ENCODE measurements at places on chromosomes 2 and 18. TPM values are rescaled to one million over a fixed set of nuclear protein-coding genes. Genes with fewer than 3 reads are reported as not detected.

DNA sequence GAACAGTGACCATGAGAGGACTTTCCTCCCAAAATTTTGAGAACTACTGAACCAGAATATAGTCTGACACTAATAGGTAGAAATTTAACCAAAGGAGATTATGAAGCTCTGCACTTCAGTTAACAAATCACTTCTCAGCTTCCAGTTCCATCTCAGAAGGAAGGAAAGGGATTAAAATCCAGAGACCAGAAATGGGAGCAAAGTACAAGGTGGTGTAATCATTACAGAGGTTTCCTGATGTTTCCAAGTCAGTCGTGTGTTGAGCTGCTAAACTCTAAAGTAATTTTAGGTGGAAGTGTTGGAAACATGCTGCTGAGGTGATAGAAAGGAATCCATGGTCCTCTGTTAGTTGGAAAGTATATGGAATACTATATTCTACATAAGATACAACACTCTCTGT, 10.8 kb downstream of the TYMS start:
- H3K27ac ChIP-seq, result no peak overlapping the region
- DNase-seq, result no peak
- no peaks in the 10 kb centered on the region for H3K4me1 ChIP-seq
- H3K36me3 ChIP-seq, result peaks cover 15% of the 10 kb centered on the region
- H3K27me3 ChIP-seq, result no peaks in the 10 kb centered on the region
- H3K4me3 ChIP-seq, result no peak overlapping the region

Gene SPDYA
- 1.2 TPM for polyA plus RNA-seq

Gene DHX57
- 10.5 TPM for polyA plus RNA-seq

DNA sequence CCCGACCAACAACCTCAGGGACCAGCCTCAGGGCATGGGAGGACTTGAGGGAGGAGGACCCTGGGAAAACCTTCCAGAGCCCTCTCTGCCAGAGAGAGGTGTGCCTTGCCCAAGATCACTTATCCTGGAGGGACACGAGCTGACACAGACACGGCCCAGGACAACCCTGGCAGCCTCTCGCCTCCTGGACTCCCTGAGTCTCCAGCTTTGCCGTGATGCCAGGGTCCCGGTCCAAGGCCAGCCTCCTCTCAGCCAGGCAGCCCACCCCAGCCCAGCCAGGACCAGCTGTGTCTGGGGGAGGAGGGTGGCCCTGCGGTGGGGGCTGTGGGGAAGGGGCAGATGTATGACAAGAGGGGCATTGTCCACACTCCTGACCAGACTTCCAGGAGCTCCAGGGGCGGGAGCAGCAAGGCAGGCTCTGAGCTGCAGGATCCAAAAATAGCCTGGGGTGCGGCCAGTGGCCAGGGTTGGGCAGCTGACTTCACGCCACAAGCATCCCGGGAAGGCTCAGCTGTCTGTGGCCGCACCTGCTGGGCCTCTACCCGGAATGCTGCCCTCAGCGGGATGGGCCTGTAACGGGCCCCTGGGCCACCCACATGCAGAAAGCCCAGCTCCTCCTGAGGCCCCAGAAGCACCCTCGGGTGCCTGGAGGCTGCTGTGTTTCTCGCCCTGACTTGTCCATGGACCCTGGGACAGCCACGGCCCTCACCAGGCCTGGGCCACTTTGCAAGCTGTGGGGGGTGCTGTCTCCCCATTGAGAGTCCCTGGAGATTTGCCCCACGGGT, 65.5 kb upstream of the GPC1 start:
- H3K36me3 ChIP-seq, result no peaks in the 10 kb centered on the region
- peak; percentile 94 for DNase-seq
- H3K4me3 ChIP-seq, result 0 out of 2 replicates have a peak overlapping the region, but pooled peaks have one; percentile 36
- no peaks in the 10 kb centered on the region for H3K27me3 ChIP-seq
- H3K27ac ChIP-seq, result peak overlapping the region; percentile 72

DNA sequence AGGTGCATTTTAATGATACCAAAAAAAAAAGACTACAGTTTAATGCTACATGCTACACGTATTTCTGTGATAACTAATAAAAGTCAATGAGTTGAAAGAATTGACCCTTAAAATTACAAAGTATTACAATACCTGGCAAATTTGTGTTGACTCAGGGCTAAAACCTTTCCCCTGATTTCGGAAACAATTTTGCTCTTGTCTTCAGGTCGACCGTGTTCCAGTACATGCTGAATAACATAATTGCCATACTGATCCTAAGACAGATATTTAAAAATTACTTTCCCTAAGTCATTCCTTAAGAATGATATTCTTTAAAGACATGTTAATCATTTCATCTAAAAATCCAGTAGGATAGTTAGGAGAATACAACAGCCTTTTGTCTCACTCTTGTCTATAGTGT, 29.8 kb upstream of the SDC1 start:
- no peak for DNase-seq
- H3K4me3 ChIP-seq, result no peak overlapping the region
- no peaks in the 10 kb centered on the region for H3K27me3 ChIP-seq

Gene IL36G
- polyA plus RNA-seq, result not detected

GRCh38 chr2:73451263-73451972, 65.8 kb downstream of the ALMS1 start:
- H3K27ac ChIP-seq, result no peak overlapping the region
- H3K36me3 ChIP-seq, result peaks cover 10% of the 10 kb centered on the region
- no peaks in the 10 kb centered on the region for H3K4me1 ChIP-seq
- H3K27me3 ChIP-seq, result no peaks in the 10 kb centered on the region
- no peak for DNase-seq
- no peak overlapping the region for H3K4me3 ChIP-seq

Gene C2orf49
- 13.6 TPM for polyA plus RNA-seq

DNA sequence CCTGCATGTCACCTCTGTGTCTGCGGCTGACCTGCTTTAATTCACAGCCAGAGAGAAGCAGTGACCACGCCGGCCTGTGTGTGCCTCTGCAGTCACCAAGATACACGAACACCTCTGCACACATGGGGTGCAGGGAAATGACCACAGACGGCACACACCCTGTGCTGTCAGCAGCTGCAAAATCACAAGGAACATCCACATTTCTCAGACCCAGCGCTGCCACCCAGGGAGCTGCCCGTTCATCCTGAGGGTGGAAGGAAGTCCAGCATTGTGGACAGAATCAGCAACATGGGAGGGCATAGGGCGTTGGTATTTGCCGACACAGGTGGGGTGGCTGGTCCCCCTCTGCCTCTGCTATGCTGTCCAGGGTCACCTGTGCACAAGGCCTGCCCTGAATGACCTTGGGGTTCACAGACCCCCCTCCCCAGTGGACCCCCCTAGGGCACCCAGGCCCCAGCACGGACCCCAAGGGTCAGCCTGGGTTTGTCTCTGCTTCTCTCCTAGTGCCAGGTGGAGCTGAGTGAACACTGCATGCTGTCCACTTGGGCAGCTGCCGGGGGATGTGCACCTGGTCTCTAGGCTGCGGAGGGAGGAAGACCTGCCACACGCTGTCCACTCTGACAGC, 107.4 kb downstream of the PXDN start:
- no peaks in the 10 kb centered on the region for H3K27me3 ChIP-seq
- H3K4me3 ChIP-seq, result no peak overlapping the region
- no peak overlapping the region for H3K27ac ChIP-seq
- peaks cover 28% of the 10 kb centered on the region for H3K36me3 ChIP-seq
- no peak for DNase-seq

GRCh38 chr2:11829324-11829946, 83.0 kb downstream of the LPIN1 start:
- no peaks in the 10 kb centered on the region for H3K27me3 ChIP-seq
- H3K36me3 ChIP-seq, result no peaks in the 10 kb centered on the region
- H3K4me1 ChIP-seq, result peaks cover 37% of the 10 kb centered on the region
- peak; percentile 58 for DNase-seq
- peak overlapping the region; percentile 64 for H3K27ac ChIP-seq
- peak overlapping the region; percentile 67 for H3K4me3 ChIP-seq

GRCh38 chr2:108222261-108222660, 17.5 kb upstream of the SULT1C3 start:
- H3K4me3 ChIP-seq, result no peak overlapping the region
- no peaks in the 10 kb centered on the region for H3K36me3 ChIP-seq
- no peaks in the 10 kb centered on the region for H3K27me3 ChIP-seq
- H3K27ac ChIP-seq, result no peak overlapping the region
- no peaks in the 10 kb centered on the region for H3K4me1 ChIP-seq

DNA sequence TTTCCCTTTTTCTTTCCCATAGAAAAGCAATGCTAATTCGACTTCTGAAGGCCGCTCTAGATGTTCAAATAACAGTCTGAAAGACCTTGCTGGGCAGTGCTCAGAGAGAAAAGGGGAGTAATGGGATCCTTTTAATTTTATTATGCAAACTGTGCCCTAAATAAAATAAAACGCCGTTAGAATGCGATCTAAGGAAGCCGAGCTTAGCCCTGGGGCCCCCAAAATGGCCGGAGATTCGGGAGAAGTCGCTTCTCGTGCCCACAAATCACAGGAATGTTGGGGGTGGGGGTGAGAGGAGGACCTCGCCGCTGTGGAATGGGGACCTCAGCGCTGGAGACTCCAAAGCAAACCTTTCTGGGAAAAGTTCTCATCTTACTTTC, 8.4 kb upstream of the POU3F3 start:
- no peaks in the 10 kb centered on the region for H3K4me1 ChIP-seq
- no peak overlapping the region for H3K27ac ChIP-seq
- no peaks in the 10 kb centered on the region for H3K36me3 ChIP-seq
- no peak overlapping the region for H3K4me3 ChIP-seq

DNA sequence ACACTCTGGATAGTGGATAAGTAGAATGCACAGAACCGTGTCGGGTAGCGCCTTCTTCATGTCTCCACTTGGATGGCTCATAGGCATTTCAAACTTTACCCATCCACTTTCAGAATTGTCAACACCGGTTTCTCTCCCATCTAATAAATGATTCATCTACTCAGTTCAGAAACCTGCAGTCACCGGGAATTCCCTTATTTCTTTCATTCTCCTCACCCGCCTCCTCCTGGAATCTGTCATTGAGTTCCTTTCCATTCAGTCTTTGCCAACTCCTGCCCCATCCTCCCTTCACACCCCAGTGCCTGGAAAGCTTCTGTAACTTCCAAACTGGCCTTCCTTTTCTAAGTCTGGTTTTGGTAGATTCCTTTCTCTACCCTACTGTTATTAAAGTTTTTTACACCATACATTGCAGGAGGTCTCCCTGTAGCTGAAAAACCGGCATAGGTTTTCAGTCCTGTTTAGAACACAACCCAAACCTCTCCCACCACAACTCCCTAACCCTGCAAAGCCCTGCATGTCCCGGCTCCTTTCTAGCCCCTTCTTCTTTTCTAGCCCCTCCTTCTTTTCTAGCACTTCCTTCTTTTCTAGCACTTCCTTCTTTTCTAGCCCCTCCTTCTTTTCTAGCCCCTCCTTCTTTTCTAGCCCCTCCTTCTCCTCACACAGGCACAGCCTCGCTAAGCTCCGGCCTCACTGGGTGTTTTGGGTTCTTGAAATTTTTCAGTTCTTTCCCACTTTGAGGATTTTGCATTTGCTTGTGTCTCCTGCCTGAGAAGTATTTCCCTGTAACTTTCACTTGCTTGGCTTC, 133.9 kb upstream of the KLHL14 start:
- no peaks in the 10 kb centered on the region for H3K36me3 ChIP-seq
- peaks cover 66% of the 10 kb centered on the region for H3K27me3 ChIP-seq
- H3K4me1 ChIP-seq, result peaks cover 7% of the 10 kb centered on the region
- no peak overlapping the region for H3K4me3 ChIP-seq
- no peak for DNase-seq

DNA sequence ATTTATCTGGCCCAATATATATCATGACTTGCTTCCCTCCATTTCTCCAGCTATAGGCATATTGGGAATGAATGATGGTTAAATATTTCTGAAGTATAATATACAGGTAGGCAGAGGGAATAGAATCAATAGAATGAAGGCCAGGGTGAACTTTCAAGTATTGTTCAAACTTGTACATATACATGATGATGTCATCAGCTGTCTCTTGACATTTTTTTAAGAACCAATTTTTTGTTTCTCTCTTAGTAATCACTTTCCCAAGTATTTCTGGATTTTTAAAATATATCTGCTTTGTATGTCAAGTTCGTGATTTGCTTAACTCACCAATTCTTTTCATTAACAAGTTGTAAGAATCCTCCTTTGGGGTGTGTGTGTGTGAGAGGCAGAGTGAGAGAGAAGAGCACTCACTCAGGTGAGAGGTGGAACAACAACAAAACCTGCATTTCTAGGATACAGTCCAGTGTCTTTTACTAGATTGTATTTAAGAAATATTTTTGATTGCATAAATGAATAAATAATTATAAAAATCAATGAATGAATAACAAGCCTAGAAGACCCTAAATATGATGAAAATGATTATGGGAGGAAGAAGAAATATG, 1239.1 kb downstream of the LRP1B start:
- peaks cover 8% of the 10 kb centered on the region for H3K4me1 ChIP-seq
- DNase-seq, result no peak
- H3K36me3 ChIP-seq, result no peaks in the 10 kb centered on the region
- no peak overlapping the region for H3K27ac ChIP-seq

- no peaks in the 10 kb centered on the region for H3K36me3 ChIP-seq
- H3K27ac ChIP-seq, result no peak overlapping the region
- no peaks in the 10 kb centered on the region for H3K27me3 ChIP-seq
- no peak overlapping the region for H3K4me3 ChIP-seq
- DNase-seq, result no peak
- no peaks in the 10 kb centered on the region for H3K4me1 ChIP-seq
Observed at GRCh38 chr2:238406221-238406997, 20.3 kb upstream of the ASB1 start.

Gene GRHL1
- polyA plus RNA-seq, result 0.61 TPM

Gene AGXT
- not detected for polyA plus RNA-seq

Gene CXXC1
- polyA plus RNA-seq, result 39.2 TPM

DNA sequence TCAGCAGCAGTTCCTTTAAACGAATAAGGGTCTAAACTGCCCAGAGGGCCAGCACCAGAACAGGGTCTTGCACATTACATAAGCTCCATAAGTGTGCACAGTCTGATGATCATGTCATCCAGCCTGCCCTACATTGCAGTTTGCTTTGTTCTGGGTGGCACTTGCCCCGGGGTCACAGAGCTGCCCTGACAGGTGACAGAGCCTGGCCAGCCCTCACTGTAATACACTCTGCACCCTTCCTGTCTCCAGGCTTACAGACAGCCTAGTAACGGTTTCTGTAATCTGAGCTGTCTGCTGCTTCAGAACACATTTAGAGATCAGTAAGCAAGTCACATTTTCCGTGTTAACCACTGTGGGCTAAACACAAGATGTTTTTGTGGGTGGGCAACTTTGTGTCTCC, 213.3 kb downstream of the FAM210A start:
- H3K27me3 ChIP-seq, result no peaks in the 10 kb centered on the region
- no peaks in the 10 kb centered on the region for H3K36me3 ChIP-seq
- no peak for DNase-seq
- H3K27ac ChIP-seq, result no peak overlapping the region
- H3K4me1 ChIP-seq, result no peaks in the 10 kb centered on the region

DNA sequence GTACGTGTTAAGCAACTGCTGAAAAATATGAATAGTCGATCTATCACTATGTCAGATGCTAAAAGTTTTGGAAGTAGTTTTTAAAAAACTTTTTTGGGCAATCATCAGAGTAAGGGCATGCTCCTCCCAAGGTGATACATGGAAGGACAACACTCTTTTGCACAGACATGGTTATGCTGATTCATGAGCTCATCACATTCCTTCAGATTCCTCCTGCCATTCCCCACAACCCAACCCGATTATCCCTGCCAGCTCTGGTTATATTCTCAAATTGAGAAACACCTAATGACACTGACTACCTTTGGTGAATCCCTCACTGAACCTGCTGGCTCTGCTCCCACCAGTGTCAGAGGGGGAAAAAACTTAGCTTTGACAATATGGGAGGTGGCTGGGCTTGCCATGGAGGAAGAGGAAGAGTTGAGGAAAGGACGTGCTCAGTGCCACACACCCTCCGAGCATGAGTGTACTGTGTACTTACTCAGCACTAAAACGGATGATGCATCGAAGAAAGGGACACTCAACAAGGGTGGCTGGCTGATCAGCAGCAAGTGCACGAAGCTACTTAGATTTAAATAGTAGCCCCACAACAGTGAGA, 83.9 kb upstream of the RNU4ATAC start:
- H3K4me3 ChIP-seq, result no peak overlapping the region
- no peaks in the 10 kb centered on the region for H3K4me1 ChIP-seq
- no peaks in the 10 kb centered on the region for H3K27me3 ChIP-seq
- no peak overlapping the region for H3K27ac ChIP-seq
- H3K36me3 ChIP-seq, result peaks cover 58% of the 10 kb centered on the region
- no peak for DNase-seq

Measured in GM23248 (cell line).